Activated CD4-positive, alpha-beta T cell treated with anti-CD3 and anti-CD28 coated beads, Interleukin-10, Interleukin-2, amounts not matched to agents 100 ng/mL and 50 ng/mL, durations not matched to agents 16 hours and 8 hours (primary cell): ENCODE measurements at places on chromosomes 1 and 21.
A peak's percentile ranks its signal among the peaks of the same experiment; 100 is the strongest.

GRCh38 chr1:110982320-110982719, 18.6 kb upstream of the LRIF1 start:
- peak; percentile 21 for DNase-seq

GRCh38 chr21:44639331-44639655, 2.1 kb downstream of the KRTAP10-10 start:
- no peak for DNase-seq

DNA sequence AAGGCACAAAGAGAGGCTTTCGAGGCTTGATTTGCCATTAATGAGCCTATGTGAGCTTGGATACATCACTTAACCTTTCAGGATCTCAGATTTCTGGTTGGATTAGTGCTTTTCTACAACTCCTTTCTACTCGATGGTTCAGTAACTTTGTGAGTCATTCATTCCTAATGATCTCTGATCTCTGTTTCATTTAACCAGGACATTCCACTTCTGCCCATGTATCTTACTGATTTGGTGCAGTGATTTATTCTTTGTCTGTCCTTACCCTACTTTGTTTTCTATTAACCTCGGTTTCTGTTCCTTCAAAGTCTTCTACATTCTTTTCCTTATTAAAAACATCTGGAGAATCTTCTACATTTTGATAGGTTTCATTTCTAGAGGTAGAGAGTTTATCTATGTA, 94.6 kb upstream of the ZBTB18 start:
- DNase-seq = no peak

DNA sequence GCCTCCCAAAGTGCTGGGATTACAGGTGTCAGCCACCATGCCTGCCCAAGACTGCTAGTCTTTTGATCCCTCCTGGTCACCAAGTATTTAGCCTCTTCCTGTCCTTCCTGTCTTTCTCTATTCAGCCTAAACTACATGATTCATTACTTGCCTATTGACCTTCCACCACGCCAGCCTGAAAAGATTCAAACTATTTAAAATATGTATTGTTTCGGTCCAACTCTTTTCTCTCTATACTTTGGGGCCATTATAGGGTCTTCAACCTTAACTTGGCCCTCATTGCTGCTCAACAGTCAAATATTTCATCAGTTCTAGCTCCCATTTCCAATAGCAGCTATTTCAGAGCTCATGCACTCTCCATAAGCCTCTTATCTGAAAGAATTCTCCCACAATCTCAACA, 153.0 kb downstream of the TNFSF18 start:
- no peak for DNase-seq

DNA sequence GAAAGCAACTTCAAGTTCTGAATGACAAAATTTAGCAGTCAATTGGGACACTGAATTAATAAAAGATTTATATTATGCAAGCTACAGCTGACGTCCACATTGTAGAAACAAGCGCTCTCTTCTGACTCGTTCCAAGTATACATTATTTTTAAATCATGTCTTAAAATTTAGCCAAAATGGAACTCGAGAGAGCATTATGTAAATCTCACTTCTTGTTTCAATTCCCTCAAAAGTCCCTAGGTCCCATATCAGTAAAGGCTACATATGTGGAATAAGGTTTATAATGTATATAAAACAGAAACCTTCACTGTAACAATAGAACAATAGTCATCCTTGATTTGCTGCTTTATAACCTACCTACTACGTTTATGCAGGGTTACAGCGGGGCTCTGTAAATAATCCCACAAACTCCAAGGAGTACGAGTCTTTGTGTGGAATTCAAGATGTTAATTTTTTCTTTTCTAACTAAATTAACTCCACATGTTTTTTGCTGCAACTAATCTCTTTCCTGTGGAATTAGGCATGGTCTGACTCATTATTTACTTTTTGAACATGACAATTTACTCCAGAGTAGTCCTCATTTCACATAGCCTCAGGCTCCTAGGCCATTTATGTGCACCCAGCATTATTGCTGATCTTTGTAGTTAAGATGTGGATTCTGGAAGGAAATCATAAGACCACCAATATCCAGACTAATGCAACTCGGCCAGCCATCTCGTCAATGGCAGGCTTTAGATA, 785.1 kb downstream of the LTN1 start:
- no peak for DNase-seq

GRCh38 chr1:78651241-78651640, 1.6 kb downstream of the IFI44 start:
- peak; percentile 38 for DNase-seq

DNA sequence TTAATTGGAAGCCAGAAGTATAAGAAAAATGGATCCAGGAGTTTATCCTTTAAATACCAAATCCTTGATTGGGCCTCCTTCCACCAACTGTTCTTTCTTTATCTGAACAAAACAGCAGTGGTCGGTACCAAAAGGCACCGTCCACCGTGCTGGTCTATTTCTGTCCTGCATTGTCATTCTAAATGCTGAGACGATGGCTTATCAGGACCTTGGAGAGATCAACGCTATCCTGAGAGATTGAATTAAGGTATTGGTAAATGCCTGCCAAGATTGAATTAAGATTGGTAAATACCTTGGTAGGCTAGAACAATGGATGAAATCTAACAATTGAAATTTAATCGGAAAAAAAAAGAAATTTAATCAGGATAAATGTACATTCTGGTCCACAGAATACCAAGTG, 73.4 kb upstream of the SOD1 start:
- no peak for DNase-seq

- no peak for DNase-seq
Observed at GRCh38 chr1:146039844-146040194, 18.3 kb upstream of the HJV start.

- DNase-seq = no peak
Observed at GRCh38 chr1:228118040-228118439, 8.9 kb upstream of the MRPL55 start.

GRCh38 chr1:201444792-201445191, 23.3 kb upstream of the TNNI1 start:
- DNase-seq = no peak

GRCh38 chr1:2108877-2109580, 58.8 kb downstream of the PRKCZ start:
- DNase-seq = no peak

- peak; percentile 36 for DNase-seq
Observed at GRCh38 chr1:147541672-147542568, 619 bp downstream of the BCL9 start.

DNA sequence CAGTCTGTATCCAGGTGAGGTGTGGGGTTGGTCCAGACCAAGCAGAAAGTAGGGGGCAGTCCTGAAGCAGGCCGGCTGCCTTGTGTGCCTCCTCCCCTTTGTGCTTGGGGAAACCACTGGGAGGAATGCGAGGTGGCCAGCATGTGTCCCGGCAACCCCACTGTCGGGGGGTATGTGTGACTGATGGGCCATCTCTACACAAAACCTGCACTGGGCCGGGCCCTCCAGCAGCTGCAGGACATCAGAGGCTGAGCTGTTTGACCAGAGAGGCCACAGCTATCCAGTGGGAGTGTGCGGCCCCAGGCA, 33.3 kb downstream of the TMEM51 start:
- no peak for DNase-seq

DNA sequence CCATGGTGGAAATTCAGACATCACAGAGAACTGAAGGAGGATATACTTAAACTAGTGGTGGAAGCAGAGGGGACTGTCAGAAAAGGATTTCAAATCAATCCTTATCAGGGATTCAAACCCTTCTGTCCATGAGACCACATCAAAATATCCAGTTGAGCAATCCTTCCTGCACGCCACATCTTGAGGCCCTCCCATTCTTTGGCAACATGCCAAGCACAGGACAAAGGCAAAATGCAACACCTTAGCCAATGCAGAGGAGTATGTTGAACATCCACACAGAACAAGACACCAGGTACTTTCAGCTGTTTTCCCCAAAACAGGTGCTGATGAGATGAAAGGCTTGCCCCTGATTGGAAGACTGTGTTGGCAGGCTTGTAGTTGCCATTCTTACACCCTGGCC, 81.8 kb upstream of the PLXNA2 start:
- DNase-seq = no peak

- no peak for DNase-seq
Observed at GRCh38 chr1:3467096-3468036, 12.9 kb downstream of the ARHGEF16 start.

DNA sequence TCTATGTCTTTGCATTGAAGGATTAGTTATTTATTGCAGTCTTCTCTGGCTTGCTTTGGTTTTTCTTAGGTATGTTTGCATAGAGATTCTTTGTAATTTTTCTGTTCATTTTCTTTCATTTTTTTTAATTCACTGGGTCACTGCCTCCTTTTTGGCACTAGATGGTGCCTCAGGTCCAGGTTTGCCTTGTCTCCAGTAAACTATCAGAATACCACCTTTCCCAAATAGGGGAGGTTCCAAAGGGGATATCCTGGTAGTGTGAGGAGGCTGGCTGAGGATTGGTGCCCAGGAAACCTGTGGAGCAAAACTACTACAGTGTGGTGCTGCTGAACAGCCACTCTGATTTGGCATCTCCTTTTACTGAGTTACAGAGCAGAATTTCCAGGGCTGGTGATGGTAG, 257.1 kb downstream of the KCTD3 start:
- DNase-seq = no peak

DNA sequence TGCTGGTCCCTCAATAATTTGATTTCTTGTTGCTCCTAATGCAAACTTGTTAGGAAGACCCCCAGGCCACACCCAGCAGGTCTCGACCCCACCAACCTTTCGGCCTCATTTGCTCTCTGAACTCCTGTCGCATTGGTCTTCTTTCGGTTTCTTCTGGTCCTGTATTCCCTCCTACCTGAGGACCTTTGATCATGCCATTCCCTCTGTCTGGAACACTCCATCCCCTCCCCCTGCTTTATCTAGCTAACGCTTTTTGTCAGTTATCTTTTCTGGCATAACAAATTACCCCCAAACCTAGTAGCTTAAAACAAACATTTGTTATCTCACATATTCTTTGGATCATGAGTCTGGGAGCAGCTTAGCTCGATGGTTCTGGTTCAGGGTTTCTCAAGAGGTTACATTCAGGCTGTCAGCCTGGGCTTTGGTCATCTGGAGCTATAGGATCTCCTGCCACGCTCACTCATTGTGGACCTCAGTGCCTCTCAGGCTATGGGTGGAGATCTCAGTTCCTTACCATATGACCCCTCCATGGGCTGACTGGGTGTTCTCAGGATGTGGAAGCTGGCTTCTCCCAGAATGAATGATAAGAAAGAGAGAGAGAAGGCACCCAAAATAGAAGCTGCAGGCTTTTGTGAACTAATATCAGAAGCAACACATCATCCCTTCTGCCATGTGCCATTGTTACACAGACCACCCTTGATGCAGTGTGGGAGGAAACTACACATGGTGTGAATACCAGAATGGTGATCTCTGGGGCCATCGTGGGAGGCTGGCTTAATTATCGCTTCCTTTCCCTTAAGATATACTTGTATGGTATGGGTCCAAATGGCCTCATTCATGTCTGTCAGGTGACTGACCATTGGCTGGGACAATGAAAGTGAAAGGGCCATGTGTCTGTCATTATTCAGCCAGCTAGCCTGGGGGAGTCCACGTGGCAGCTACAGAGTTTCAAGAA, 29.1 kb upstream of the BCAR3 start:
- no peak for DNase-seq

GRCh38 chr1:996851-997712, 2.8 kb downstream of the HES4 start:
- DNase-seq = no peak

DNA sequence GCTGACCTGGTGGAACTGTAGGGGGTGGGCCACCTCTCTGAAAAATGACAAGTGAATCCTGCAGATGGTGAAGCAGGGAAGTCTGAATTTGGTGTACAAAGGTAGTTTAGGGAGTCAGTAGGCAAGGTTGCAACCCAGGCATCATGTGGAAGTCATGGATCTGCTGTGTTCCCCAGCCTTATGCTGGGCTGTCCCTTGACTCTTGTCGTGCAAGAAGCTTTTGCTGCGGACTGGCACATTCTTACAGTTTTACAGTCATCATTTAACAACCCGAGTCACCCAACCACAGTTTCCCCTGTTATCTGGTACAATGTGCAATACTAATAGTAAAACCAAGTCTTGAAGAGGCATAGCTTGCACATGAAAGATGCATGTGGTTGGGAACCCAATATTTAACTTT, 13.2 kb downstream of the RHOU start:
- DNase-seq = peak; percentile 90

DNA sequence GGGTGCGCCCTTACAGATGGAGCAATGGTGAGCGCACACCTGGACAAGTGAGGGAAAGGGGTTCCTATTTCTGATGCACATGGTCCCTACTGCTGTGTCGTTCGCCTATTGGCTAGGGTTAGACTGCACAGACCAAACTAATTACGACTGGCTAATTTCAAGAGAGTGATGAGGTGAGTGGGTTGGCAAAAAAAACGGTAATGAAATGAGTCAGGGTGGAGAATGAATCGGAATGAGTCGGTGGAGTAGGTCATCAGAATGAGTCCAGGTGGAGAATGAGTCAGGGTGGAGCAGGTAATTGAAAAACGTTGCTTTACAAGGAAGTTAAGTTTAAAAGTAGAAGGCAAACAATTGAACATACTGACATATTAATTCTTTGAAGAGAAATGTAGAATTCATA, 79.8 kb downstream of the WDR4 start:
- peak; percentile 81 for DNase-seq

DNA sequence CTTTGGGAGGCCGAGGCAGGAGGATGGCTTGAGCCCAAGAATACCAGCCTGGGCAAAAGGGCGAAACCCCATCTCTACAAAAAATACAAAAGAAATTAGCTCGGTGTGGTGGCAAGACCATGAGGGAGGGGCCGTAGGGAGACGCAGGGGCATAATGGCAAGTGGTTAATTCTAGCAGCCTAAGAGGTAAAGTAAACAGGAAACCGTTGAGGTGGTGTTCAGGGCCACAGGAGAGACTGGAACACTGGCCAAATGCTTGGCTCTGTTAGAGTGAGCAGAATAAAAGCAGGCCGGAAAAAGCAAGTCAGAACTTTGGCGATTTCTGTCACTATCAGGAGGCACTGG, 89.2 kb downstream of the RIPK4 start:
- no peak for DNase-seq

DNA sequence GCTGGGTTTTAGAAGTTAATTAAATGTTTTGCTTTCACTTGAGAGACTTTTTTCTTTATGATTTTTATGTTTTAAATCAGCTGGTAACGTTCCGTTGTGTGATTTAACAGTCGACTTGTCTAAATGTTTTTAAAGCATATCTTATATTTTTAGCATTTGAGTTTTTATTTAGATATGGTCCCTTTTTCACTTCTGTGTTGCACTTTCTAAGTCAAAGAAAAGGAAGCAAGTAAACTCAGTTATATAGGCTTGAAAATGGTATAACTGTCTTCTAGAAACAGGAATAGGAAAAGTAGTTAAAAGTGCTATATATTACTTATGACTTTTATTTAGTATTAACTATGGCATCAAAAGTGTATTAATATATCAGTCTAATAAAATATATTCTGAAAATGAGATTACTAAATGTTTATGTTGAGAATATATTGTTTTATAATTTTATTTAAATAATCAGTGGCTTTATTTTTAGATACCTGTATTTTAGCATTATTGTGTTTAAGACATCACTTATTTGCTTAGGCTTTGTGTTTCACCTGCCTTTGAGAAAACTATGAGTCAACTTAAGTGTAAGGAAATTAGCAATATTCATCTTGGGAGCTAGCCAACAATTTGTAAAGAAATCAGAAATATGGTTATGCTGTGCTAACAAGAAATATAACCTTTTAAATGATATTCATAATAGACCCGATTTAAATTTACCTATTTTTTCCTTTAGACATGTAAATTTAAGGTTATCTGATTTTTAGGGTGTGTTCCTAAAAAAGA, 60.5 kb downstream of the RABGAP1L start:
- no peak for DNase-seq
